ENCODE measurements at places on chromosomes 11 and 22. TPM values are rescaled to one million over a fixed set of nuclear protein-coding genes. Genes with fewer than 3 reads are reported as not detected.

DNA sequence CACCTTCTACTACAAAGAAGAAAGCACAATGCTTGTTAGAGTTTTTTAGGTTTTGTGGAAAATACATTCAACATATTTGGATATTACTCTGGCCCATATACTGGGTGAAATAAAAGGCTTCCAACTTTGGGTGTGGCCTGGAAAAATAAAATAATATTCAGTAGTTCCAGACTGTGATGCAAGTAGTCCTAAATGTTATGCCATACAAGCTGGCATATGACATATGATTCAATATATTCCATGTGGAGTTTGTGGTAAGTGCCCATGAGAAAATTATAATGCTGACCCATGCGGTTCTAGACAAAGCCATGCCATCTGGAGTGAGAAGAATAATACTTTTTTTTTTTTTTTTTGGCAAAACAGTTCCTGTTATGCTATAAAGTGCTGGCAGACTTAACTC is 683.3 kb downstream of the LUZP2 start:
- no peaks in the 10 kb centered on the region for H3K36me3 ChIP-seq
- no peak for DNase-seq
- no peaks in the 10 kb centered on the region for H3K4me1 ChIP-seq
- no peak overlapping the region for H3K4me3 ChIP-seq

Gene SLC35F2
- total RNA-seq = 17.5 TPM

- H3K27ac ChIP-seq = no peak overlapping the region
- no peaks in the 10 kb centered on the region for H3K36me3 ChIP-seq
- peaks cover 24% of the 10 kb centered on the region for H3K4me1 ChIP-seq
- no peak for DNase-seq
Measured at GRCh38 chr11:64675450-64676260, 47.3 kb downstream of the NRXN2 start.

Gene CCDC90B
- 50.4 TPM for total RNA-seq

DNA sequence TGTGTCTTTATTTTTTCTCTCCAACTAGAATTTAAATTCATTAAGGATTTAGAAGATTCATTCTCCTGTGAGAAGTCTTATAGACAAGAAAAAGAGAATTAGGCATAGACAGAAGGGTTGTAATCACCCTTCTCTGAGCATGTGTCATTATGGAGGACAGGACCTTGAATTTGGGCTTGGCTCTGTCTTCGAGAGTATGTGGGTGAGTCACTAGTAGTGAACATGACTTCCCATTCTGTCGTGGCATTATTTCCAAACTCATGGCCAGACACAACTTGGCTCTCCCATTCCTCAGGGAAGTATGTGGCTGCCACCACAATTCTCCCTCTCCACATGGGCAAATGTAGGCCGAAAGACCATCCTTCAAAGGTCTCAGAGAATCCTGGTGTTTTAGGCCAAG is 14.3 kb upstream of the ANKK1 start:
- DNase-seq = no peak
- peaks cover 7% of the 10 kb centered on the region for H3K4me1 ChIP-seq
- H3K27me3 ChIP-seq = no peaks in the 10 kb centered on the region
- H3K4me3 ChIP-seq = no peak overlapping the region
- H3K36me3 ChIP-seq = peaks cover 6% of the 10 kb centered on the region
- H3K27ac ChIP-seq = no peak overlapping the region

DNA sequence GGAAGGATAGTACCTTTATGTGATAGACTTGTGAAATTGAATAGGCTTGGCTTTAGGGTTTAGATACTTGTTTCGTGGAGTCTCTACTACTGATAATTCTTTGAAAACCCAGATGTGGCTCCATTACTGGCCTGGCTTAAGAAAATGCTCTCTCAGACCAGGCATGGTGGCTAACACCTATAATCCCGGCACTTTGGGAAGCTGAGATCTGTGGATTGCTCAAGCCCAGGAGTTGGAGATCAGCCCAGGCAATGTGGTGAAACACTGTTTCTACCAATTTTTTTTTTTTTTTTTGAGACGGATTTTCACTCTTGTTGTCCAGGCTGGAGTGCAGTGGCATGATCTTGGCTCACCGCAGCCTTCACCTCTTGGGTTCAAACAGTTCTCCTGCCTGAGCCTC is 40.9 kb downstream of the ATG13 start:
- H3K27ac ChIP-seq = no peak overlapping the region
- no peaks in the 10 kb centered on the region for H3K4me1 ChIP-seq
- no peak overlapping the region for H3K4me3 ChIP-seq
- H3K36me3 ChIP-seq = peaks cover 11% of the 10 kb centered on the region
- DNase-seq = no peak

DNA sequence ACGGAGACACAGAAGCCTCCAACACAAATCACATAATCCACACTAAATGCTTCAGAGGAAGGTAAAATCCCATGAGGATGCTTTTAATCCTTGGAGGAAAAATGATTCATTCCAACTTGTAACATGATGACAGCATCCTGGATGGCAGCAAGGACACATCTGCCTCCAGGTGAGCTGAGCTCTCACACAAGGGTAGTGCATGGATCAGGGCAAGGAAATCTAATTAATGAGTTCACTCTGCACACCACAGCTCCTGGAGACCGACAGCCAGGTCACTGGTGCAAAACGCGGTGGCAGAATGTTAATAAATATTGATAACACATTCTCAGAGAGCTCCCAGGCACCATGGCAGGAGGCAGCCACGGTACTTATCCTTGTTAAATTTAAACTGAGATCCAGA is 40.3 kb upstream of the CYP2D6 start:
- peaks cover 6% of the 10 kb centered on the region for H3K36me3 ChIP-seq
- DNase-seq = no peak

DNA sequence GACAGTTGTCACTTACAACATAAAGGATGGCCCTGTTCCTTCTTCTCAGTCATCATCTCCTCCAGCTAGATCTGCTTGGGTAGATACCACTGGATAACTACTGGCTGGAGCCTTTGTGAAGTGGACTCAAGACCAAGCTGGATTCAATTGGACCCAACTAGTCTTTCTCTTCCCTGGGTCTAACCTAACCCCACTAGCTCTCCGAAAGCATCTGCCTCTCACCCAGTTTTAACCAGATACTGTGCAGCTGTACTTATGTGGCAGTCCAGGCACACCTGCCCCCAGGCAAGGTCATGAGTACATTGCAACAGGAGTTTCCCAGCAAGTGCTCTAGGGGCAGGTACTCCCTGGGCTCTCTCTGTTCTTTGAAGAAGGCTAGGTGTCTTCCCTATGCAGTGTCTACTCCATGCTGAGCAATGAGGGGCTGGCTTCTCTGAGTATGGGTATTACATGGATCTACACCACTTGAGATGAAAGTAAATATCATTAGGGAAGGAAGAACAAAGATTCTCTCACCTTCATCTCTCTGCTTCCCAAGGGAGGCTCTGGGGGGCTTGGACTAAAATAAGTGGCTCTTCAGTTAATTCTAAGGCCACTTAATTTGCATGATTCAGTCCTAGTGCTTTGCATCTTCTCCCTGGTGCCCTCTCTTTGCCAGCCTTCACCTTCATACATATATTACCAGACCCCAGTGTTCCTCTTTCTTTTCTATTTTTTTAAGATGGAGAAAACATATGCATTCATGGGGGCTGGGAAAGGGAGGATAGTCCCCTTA is 236.1 kb downstream of the NXPE2 start:
- H3K4me3 ChIP-seq = no peak overlapping the region
- no peak overlapping the region for H3K27ac ChIP-seq
- peaks cover 11% of the 10 kb centered on the region for H3K27me3 ChIP-seq
- H3K4me1 ChIP-seq = peaks cover 2% of the 10 kb centered on the region
- H3K36me3 ChIP-seq = no peaks in the 10 kb centered on the region

GRCh38 chr11:84091212-84091986 is 805.2 kb upstream of the CCDC90B start:
- H3K27me3 ChIP-seq = no peaks in the 10 kb centered on the region
- no peaks in the 10 kb centered on the region for H3K4me1 ChIP-seq
- no peak overlapping the region for H3K27ac ChIP-seq
- H3K36me3 ChIP-seq = no peaks in the 10 kb centered on the region
- H3K4me3 ChIP-seq = no peak overlapping the region

- H3K4me3 ChIP-seq = no peak overlapping the region
- H3K36me3 ChIP-seq = no peaks in the 10 kb centered on the region
- peaks cover 12% of the 10 kb centered on the region for H3K27me3 ChIP-seq
Measured at GRCh38 chr22:44455963-44456358, 42.1 kb downstream of the RTL6 start.

- H3K27ac ChIP-seq = no peak within 1 kb of the TSS
- H3K27me3 ChIP-seq = peaks cover 3% of the 10 kb centered on the region
- H3K36me3 ChIP-seq = peaks cover 8% of the 10 kb centered on the region
- no peak for DNase-seq
Measured at GRCh38 chr11:64358907-64359711, at the start of gene RPS6KA4. Gene RPS6KA4, plus strand, starts transcription at chr11:64359162. Its CDS starts 74 bp downstream, at chr11:64359236.

GRCh38 chr11:6610591-6610990 is 1.4 kb downstream of the TAF10 start:
- peak overlapping the region; percentile 13 for H3K27ac ChIP-seq
- no peaks in the 10 kb centered on the region for H3K27me3 ChIP-seq
- peaks cover 23% of the 10 kb centered on the region for H3K4me1 ChIP-seq
- peak overlapping the region; percentile 82 for H3K4me3 ChIP-seq
- peaks cover 19% of the 10 kb centered on the region for H3K36me3 ChIP-seq

All from progenitor cell of endocrine pancreas (in vitro differentiated cells).